ENCODE measurements at places on chromosomes 1 and 21. TPM values are rescaled to one million over a fixed set of nuclear protein-coding genes. Genes with fewer than 3 reads are reported as not detected.

- no peak for DNase-seq
Measured at GRCh38 chr1:248821101-248821500, 4.6 kb downstream of the SH3BP5L start.

DNA sequence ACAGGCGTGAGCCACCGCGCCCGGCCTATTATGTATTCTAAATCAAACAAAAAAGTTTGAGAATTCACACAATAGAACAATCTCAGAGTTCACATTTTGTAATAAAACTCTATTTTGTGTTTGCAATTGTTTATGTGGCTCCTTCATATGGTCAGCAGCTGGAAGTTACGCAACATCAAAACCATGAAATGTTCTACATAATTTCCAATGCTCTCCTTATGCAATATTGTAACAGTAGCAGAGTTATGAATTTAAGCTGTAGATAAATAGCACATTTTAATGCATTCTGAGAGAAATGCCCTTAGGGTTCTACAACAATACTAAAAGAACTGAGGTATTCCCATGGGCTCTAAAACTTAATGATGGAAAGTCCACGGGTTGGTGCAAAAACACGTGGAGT, 62.3 kb upstream of the COL11A1 start:
- no peak for DNase-seq

DNA sequence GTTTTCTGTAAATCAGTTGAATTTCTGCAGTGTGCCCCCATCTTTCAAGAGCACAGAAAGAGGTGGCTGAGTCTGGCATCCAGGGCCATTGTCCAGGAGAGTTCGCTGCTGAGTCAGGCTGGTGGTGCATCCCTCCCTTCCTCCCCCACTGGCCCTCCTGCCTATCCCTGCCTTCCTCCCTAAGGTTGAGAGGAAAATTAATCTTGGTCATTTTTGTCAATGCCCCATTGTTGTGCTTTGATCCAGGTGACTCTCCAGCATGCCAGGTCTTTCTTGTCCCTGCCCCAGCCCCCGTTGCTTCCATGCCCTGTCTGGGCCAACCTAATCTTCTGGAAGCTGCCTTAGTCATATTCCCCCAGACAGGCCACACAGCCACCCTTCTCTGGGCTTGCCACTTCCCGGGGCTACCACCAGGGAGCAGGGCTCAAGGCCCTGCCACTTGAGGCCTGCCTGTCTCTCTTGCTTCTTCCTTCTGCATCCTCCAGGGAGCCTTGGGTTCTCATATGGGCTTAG, 26.6 kb downstream of the PROK1 start:
- peak; percentile 25 for DNase-seq

GRCh38 chr21:44352253-44352860, 1.1 kb upstream of the TRPM2 start:
- no peak for DNase-seq

GRCh38 chr1:228749765-228750164, 14.5 kb downstream of the RHOU start:
- DNase-seq, result no peak

DNA sequence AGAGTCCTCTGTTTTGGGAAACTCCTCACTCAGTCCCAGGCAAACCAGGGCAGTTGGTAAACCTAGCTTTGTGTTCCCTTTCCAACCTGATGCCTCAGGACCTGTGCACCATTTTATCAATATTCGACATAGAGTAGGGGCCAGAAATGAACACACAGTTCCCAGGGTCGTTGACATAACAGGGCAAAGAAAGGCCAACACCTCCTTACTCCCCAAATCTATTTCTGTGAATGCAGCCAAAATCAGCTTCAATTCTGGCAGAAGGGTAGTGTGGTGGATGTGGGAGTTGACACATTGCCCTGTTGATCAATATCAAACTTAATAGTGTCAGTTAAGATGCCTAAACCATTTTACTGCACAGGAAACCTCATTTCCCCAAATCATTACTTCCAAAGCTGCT, 104.6 kb upstream of the SPATA6 start:
- no peak for DNase-seq

DNA sequence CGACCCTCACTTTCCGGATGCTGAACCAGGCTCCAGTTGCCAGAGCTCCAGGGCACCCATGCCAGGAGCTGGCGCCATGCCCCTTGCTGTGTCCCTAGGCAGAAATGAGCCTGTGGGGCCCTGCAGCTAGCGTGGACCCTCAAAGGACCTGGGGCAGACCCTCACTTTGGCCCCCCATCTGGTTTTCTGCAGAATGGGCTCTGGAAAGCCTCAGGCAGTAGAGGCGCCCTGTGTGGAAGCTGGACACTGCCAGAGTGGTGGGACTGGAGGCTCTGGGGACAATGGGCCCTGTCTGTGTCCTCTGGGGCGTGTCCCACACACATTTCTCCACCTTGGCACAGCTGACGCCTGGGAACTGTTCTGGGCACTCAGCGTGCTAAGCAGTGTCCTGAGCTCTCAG, 6.3 kb upstream of the AURKAIP1 start:
- DNase-seq, result no peak

The SPOCD1 gene
- total RNA-seq, result 0.79 TPM

The ADORA1 gene
- total RNA-seq, result not detected

The SERPINC1 gene
- total RNA-seq, result not detected

The CDA gene
- total RNA-seq, result not detected

The PTTG1IP gene
- total RNA-seq, result 44.3 TPM
